ENCODE measurements at places on chromosomes 7 and 10.

GRCh38 chr10:5142199-5142598 lies 42.8 kb downstream of the AKR1C8 start:
- DNase-seq: no peak

- DNase-seq: no peak
These were observed 62.1 kb downstream of the OR13A1 start for GRCh38 chr10:45253183-45253914.

DNA sequence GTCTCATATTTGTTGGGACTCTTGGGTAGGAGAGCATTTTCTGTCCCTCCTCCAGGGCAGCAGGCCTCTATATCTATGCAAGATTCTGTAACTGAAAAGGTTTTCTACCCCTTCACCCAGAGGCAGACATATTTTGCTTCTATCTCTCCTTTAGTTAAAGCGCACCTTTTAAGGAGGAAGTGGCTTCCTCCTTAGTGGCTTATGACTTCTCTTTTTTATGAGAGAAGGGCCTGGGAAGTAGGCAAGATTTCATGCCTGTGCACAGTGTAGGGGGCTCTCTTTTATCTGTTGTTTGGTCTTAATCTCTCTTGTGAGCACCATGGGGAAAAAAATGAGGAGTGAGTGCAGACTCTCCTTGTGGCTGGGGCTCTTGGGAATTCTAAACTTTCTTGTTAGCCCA lies 122.1 kb downstream of the LRMDA start:
- no peak for DNase-seq

- peak; percentile 85 for DNase-seq
These were observed 95.8 kb downstream of the CFAP58 start for GRCh38 chr10:104449391-104449790.
